ENCODE measurements at places on chromosomes 1 and 21.

- DNase-seq, result no peak
These were observed 18.4 kb downstream of the ADAMTS1 start for GRCh38 chr21:26826801-26827200.

- no peak for DNase-seq
These were observed 127.0 kb downstream of the CCDC185 start for GRCh38 chr1:223520200-223520599.

DNA sequence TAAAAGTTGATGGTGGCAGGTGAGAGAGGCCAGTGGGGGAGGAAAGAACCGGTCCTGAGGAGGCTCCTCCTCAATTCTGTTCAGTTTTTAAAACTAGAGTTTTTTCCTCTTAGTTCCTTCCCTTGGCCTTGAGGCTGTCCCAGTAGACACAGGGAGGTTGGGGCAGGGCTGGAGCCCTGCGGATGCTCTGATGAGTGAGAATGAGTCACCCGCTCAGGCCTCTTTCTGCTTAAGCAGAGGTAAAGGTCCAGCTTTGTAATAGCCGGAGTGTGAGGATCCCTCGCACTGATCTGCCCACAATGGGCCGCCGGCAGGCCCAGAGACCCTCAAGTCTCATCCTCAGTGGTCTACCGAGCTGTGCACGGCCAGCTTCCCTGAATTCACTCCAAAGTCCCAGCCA, 49.6 kb upstream of the IRF2BP2 start:
- no peak for DNase-seq

GRCh38 chr1:224622831-224623230, 6.7 kb downstream of the CNIH3 start:
- DNase-seq, result no peak

DNA sequence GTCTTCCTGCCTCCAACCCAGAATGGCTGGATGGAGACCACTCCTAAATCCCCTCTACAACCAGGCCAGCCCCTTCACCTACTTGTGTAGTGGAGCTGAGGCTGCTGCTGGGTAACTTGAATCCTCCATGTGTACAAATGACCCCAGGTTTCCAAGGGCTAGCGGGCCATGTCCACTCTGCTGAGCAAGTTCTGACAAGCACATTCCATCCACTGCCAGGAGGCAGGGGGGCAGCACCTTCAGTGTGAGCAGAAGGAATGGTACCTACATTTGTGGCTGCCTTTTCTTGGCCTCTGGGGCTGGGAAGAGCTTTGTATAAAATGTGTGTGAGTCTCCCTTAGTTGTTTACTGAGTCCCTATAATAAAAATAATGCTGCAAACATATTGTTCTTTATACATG, 14.5 kb downstream of the KIAA0040 start:
- DNase-seq, result no peak

GRCh38 chr1:181061487-181061886, 27.0 kb upstream of the IER5 start:
- DNase-seq, result no peak

- DNase-seq, result peak; percentile 20
These were observed 103.7 kb upstream of the PDC start for GRCh38 chr1:186564582-186564981.

- no peak for DNase-seq
These were observed 135.3 kb downstream of the ADGRL4 start for GRCh38 chr1:78871249-78871648.

DNA sequence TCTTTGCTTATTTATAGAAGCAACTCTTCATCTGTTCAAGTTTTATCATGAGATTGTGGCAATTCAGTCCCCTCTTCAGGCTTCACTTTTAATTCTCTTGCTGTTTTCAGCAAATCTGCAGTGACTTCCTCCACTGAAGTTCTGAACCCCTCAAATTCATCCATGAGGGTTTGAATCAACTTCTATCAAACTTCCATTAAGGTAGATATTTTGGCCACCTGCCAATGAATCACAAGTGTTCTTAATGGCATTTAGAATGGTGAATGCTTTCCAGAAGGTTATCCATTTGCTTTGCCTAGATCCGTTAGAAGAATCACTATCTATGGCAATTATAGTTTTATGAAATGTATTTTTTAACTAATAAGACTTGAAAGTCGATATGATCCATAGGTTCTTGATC, 946.7 kb upstream of the B3GALT2 start:
- DNase-seq, result no peak

DNA sequence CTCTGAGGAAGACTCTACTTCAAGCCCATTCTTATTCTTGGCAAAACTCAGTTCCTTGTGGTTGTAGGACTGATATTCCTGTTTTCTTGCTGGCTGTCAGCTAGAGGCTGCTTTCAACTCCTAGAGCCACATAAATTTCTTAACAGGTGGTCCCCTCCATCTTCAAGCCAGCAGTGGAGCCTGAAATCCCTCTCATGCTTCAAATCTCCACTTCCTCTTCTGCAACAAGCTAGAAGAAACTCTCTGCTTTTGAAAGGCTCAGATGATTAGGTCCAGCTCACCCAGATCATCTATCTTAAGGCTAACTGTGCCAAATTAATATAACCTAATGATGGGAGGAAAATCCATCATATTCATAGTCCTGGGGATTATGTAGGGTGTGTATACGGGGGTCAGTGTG, 43.2 kb upstream of the CD34 start:
- DNase-seq, result no peak

DNA sequence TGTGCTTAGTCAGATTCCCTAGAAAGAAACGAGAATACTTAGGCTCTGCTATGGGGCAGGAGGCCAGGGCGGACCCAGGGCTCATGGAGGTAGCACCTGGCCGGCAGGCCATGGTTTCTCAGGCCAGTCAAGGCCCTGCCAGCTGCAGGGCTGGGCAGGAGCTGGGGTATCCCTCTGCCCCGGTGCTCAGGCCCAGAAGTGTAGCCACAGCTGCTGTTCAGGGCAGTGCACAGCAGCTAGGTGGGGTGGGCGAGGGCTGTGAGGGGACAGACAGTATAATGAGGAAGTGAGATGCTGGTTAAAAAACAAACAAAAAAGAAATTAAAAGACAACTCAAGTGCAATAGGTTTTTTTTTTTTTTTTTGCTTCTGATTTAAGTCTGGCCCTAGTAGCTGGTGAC, 34.0 kb upstream of the EDN2 start:
- DNase-seq, result no peak

DNA sequence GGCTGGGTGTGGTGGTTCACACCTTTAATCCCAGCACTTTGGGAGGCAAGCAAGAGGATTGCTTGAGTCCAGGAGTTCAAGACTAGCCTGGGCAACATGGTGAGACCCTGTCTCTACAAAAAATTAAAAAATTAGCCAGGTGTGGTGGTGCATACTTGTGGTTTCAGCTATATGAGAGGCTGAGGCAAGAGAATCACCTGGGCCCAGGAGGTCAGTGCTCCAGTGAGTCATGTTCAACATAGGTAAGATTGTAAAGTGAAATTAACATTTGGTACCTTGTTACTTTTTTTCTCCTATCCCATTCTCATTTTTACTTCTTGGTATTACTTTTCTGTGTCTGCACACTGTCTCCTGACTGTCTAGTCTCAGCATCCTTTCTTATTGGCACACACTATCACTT, 19.0 kb downstream of the MAGI3 start:
- DNase-seq, result no peak

DNA sequence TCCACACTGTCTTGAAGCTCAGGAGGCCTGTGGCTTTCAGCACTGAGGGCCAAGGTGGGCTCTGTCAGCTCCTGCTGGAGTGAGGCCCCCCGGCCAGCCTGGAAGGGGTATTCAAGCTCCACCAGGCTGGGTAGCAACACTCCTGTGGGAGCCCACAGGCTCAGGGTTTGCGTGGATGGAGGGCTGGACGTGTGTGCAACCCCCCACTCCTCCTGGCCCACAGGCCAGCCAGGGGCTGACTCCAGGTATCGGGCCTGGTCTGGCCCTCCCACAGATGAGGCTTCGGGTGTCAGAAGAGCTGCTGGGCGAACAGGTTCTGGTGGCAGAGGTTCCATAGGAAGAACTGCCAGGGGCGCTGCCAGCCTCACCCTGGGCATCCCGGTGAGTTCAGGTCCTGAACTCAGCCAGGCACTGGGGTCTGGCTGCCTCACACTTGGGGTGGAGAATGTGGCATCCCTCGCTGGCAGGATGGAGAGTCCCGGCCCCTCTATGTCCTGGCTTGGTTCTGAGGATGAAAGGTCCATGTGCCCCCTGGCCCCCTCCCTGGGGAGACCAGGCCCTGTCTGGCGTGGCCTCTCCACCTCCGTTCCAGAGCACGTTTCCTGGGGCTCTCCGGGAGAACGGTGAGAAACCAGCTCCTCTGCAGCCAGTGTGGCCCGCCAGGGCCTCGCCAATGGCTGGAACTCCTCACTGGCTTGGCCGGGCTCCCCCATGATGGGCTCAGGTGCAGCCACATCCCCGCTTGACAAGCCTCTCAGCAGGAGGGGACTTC, 64.6 kb upstream of the TARDBP start:
- no peak for DNase-seq

DNA sequence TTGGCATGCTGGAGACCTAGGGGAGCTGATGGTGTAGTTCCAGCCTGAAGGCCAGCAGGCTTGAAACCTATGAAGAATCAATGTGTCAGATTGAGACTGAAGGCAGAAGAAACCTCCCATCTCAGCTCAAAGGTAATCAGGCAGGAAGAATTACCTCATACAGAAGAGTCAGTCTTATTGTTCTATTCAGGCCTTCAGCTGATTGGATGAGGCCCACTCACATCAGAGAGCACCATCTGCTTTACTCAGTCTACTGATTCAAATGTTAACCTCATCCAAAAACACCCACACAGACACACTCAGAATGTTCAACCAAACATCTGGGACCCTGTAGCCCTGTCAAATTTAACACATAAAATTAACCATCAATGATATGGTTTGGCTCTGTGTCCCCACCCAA, 13.7 kb upstream of the CCN1 start:
- no peak for DNase-seq
